NCI-H1092 treated with DMSO at 0.1 percent for 48 hours (cell line): ENCODE measurements at places on chromosomes 5 and 9.

DNA sequence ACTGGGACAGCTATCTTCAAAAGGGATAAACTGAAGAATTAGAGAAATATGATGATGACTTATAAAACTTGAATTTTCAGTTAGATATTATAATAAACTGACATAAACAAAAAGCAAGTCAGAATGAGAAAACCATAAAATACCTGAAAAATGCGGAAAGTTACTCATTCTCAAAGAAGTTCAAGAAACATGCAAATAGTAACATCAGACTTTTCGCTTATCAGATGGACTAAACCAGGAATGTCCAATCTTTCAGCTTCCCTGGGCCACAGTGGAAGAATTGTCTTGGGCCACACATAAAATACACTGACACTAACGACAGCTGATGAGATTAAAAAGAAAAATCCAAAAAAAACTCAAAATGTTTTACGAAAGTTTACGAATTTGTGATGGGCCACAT is 53.9 kb downstream of the DROSHA start:
- DNase-seq = no peak

GRCh38 chr5:81572201-81572600 is 178.3 kb upstream of the ACOT12 start:
- no peak for DNase-seq

GRCh38 chr5:122153230-122153629 is 23.9 kb downstream of the ZNF474 start:
- no peak for DNase-seq

GRCh38 chr5:2334719-2335118 is 416.8 kb downstream of the IRX2 start:
- peak; percentile 52 for DNase-seq

DNA sequence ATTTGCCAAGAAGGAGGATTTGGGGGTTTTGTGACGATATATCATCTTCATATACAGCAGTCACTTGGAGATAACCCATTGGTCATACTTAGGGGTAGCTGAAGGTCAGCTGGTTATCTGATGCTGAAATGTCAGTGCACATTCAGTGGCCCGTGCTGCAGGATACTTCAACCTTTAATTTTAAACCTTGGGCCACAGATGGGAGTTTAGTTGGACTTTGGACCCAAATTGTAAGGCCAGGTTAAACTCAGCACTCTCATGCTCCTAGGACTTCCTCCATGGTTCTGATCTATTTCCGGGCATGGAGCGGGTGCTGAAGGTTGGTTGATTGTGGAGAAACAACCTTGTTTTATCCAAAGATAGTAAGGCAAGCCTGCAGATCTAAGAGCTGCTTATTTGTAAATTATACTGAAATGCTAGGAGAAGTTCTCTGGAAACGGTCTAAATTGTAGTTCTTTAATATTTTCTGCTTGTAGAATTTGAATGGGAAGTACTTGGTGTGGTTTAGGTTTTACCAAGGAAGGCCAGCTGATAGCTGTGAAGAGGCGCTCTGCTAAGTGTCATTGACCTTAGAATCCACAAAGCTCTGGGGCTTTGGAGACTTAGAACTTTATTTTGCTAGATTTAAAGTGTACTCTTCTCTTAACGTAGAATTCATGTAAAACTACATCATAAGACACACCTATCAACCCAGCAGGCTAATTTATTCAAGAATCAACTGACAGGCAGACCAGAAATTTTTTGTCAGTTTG is 38.6 kb downstream of the SLC44A1 start:
- no peak for DNase-seq

DNA sequence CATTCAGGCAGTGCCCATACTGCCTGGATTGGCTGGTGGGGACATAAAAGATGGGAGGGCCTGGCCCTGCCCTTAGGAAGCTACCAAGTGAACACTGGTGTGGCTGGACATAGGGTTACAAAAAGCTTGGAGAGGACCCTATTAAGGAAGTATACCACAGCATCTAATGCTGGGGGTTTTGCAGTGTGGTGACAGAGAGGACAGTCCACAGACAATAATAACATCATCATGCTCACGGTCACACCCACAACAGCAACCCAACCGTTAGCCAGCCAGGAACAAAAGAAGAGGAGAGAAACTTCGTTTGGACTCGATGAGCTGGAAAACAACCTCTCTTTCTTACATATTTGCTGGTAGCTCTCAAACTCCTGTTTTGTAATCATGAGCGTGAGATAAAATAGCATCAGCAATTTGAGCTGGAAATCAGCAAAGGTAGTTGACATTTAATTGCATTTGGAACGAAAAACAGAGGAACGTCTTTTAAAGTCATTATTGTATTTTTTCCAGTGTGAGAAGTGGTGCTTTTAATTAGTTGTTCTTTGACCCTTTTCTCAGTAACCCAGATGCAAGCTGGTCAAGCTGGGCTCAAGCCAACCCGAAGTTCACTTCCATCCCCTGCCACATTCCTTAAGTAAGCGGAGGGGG is 73.4 kb downstream of the NSG2 start:
- no peak for DNase-seq

- DNase-seq = no peak
These were observed 68.3 kb downstream of the WNK2 start for GRCh38 chr9:93252116-93252780.

GRCh38 chr5:173833196-173833985 is 54.8 kb upstream of the CPEB4 start:
- no peak for DNase-seq

DNA sequence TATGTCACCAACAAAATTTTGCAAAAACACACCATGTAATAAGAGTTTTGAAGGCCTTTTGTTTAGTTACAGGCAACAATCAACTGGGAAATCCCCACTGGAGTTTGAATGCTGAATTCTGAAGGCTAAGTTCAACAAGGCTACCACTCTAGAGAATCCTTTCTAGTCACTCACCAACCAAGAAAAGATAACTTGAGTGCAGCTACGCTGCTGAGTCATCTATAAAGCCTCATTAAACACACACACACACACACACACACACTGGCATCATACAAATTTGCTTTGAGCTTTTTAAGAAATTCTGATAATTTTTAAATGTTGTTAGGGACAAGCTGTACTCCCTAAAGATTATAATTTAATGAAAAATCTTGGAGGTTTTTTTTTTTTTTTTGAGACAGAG is 219.6 kb downstream of the DENND1A start:
- no peak for DNase-seq

- DNase-seq = no peak
These were observed 91.8 kb upstream of the OR13F1 start for GRCh38 chr9:104412238-104412637.

DNA sequence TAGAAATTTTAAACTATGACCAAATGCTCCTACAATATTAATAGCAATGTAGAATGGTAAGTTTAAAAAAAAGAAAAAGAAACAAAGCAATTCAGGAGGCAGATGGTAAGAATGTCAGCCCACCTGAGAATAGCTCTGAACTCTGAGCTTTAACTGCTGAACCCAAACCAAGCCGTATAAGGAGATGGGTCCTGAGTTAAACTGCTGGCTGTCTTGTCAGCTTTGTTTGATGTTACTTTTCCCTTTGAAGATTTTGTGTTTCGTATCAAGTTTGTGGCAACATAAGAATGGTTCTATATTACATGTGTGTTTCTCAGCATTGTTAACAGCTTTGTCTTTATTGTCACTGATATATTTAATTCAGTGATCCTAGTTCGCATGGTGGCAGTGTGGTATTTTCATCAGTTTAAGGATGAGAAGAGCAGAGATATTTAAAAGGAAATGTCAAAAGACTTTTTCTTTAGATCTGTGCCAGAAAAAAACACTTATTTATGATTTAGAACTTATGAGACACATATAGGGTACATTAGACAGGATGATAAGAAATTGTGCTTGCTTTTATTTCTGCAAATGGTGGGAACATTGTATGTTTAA is 390.1 kb downstream of the CCDC171 start:
- DNase-seq = no peak

DNA sequence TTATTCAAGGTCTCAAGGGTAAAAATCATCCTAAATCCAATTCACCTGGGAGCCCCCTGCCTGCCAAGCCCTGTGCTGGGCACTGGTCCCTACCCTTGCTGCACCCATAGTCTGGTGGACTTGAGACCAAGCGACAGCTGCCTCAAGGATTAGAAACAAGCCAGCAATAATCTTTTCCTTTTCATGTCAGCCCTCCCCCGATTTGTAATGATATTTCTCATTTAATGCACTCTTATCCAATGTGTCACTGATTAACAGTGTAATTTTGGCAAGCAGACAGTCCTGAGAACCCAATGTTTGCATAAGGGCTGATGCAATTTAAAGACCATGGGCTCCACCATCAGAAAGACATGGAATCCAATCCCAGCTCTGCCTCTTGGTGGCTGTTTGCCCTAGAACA is 108.9 kb downstream of the ACTL7B start:
- no peak for DNase-seq
